HT1080 (cell line): ENCODE measurements at places on chromosomes 3 and 15. TPM values are rescaled to one million over a fixed set of nuclear protein-coding genes. Genes with fewer than 3 reads are reported as not detected.

DUT gene
- 132 and 160 TPM in 2 replicates for total RNA-seq

GOLGA6A gene
- total RNA-seq = not detected in 2 replicates

PDCD6IP gene
- 71.5 and 109 TPM in 2 replicates for total RNA-seq

DUOXA2 gene
- total RNA-seq = not detected in 2 replicates

PEX5L gene
- 1.5 and 1.7 TPM in 2 replicates for total RNA-seq

RLBP1 gene
- not detected in 2 replicates for total RNA-seq

ALDH1A3 gene
- total RNA-seq = 0.39 and 2.2 TPM in 2 replicates

CCR3 gene
- total RNA-seq = not detected in 2 replicates

RAD51 gene
- 10.9 and 17.7 TPM in 2 replicates for total RNA-seq

MED12L gene
- total RNA-seq = 1.5 and 2.0 TPM in 2 replicates

ARNT2 gene
- total RNA-seq = 2.6 and 3.7 TPM in 2 replicates

BMF gene
- 0.23 and 0.66 TPM in 2 replicates for total RNA-seq

FILIP1L gene
- not detected in 2 replicates for total RNA-seq

CFAP92 gene
- total RNA-seq = not detected in 2 replicates

ADGRG7 gene
- not detected in 2 replicates for total RNA-seq

PLEKHO2 gene
- 11.5 and 13.3 TPM in 2 replicates for total RNA-seq

XIRP1 gene
- total RNA-seq = not detected in 2 replicates

LYZL4 gene
- not detected in 2 replicates for total RNA-seq

DPPA2 gene
- not detected in 2 replicates for total RNA-seq

EHHADH gene
- total RNA-seq = 2.2 and 6.8 TPM in 2 replicates

FETUB gene
- total RNA-seq = 1.8 and 1.9 TPM in 2 replicates

GOLGA8G gene
- not detected in 2 replicates for total RNA-seq

AGBL1 gene
- total RNA-seq = 0.03 TPM in 1 of 2 replicates, not detected in the other

HDC gene
- not detected in 2 replicates for total RNA-seq

WDR76 gene
- total RNA-seq = 15.1 and 19.6 TPM in 2 replicates

KCTD6 gene
- 5.8 and 10.2 TPM in 2 replicates for total RNA-seq

BFSP2 gene
- total RNA-seq = not detected in 2 replicates

PLA1A gene
- total RNA-seq = not detected in 2 replicates

CTNNB1 gene
- 473 and 490 TPM in 2 replicates for total RNA-seq

CHST2 gene
- total RNA-seq = 30.9 and 36.9 TPM in 2 replicates

CLRN1 gene
- not detected in 2 replicates for total RNA-seq

COL8A1 gene
- total RNA-seq = 5.3 and 5.6 TPM in 2 replicates

ISG20 gene
- 39.1 and 48.9 TPM in 2 replicates for total RNA-seq

SLC28A2 gene
- 0.08 TPM in 1 of 2 replicates, not detected in the other for total RNA-seq

IL1RAP gene
- total RNA-seq = 21.2 and 27.3 TPM in 2 replicates

SAMD7 gene
- total RNA-seq = not detected in 2 replicates

IMPG2 gene
- total RNA-seq = 0.03 TPM in 1 of 2 replicates, not detected in the other

OR5K2 gene
- not detected in 2 replicates for total RNA-seq

GOLGA8S gene
- not detected in 2 replicates for total RNA-seq

PPM1L gene
- 2.7 and 4.3 TPM in 2 replicates for total RNA-seq

BLM gene
- 13.1 and 16.1 TPM in 2 replicates for total RNA-seq

PLCB2 gene
- total RNA-seq = 0.16 and 0.40 TPM in 2 replicates

ADCY5 gene
- total RNA-seq = 0.30 and 1.7 TPM in 2 replicates

GOLGA8T gene
- total RNA-seq = 0.06 and 0.17 TPM in 2 replicates

OR4M2 gene
- total RNA-seq = not detected in 2 replicates

PLA2G4D gene
- total RNA-seq = not detected in 2 replicates

NR1I2 gene
- total RNA-seq = 0.03 TPM in 2 replicates

CAND2 gene
- total RNA-seq = 0.19 and 0.60 TPM in 2 replicates
